Hindlimb muscle (tissue), 1 donor: ENCODE measurements at places on chromosomes 4 and X.

GRCh38 chrX:132364313-132364712, 124.5 kb downstream of the MBNL3 start:
- no peak for DNase-seq

DNA sequence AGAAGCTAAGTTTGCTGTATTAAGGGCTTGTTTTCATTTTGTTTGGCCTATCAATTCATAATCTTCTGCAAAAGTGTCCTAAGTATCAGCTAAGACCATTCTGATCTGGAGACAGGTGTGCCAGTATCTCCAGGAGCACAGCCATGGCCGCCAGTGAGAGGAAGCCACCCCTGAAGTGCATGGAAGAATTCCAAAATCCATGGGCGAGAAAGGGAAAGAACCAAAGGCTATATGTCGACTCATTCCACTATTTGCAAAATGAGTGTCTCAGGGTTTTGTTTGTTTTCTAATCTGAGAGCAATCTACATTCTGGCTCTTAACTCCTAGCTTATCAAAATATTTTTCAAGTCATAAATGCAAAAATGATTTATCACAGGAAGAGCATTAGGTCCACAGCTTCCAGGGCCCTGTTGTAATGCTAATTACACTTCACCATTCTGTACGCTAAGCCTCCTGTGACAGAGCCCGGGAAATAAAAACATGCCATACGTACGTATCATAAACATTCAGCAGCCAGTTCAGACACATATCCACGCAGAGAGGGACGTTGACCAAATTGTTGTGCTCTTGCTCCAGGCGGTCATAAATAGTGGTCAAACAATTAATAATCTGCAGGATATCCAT, 137.3 kb upstream of the FTHL17 start:
- no peak for DNase-seq

DNA sequence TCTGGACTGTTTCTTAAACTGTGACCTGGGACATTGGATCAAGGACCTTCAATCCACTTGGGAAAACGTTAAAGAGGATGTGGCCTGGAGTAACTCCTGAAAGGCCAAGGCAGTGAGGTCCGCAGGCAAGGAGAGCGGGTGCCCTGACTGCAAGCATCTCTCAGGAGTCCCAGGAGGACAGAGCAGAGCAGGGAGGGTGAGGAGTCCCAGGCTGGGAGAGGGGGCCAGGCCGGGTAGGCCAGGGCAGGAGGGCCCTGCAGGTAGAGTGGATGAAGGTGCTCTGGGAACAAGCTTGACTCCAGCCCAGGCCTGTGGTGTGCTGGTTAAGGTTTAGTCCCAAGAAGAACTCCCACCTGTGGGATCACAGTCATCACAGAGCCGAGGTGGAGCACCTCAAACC, 13.8 kb downstream of the PNMA6E start:
- no peak for DNase-seq

GRCh38 chrX:57587607-57588006, 4.2 kb upstream of the ZXDB start:
- no peak for DNase-seq

DNA sequence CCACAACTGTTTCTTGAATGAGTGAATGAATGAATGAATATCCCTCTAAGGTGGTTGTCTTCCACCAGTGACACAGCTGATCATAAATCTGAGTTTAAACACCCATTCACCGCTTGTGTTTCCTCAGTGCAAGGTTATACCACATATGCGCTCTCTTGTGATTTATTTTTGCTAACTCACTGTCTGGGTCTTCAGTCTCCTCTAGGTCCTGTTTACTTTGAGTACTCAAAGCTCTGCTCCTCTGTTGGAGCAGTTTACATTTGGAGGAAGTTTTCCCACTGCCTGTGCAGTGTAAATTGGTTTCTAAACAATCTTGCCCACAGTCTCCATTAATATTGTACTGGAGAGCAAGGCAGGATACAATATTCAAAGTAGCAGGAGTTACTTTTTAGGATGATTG, 212.6 kb upstream of the JADE1 start:
- no peak for DNase-seq

DNA sequence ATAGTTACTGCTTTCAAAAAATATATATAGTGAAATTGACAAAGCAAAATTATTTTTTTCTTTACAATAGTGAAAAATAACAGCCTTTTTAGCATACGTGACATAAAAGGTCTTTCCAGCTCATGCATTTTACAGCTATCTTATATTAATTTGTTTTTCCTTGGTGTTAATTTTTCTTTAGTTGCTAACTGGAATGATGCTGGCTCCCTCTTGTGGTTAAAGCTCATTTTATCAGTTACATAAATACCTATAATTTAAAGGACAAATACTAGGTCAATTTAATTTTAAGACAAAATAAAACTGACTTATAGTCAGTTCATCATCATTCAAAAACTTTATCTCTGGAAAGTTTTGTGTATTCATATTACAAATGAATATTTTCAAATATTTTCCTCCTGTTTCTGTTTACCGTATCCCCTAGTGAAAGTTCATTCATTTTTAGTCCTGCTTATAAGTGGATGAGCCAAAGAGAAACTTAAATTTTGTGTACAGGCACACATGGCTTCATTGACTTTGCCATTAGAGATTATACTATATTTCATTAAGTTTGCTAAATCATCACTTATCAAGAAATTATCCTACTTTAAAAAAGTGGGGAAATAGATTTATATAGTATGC, 9.9 kb upstream of the ANAPC4 start:
- no peak for DNase-seq

GRCh38 chr4:86529436-86529835, 64.7 kb upstream of the PTPN13 start:
- no peak for DNase-seq

DNA sequence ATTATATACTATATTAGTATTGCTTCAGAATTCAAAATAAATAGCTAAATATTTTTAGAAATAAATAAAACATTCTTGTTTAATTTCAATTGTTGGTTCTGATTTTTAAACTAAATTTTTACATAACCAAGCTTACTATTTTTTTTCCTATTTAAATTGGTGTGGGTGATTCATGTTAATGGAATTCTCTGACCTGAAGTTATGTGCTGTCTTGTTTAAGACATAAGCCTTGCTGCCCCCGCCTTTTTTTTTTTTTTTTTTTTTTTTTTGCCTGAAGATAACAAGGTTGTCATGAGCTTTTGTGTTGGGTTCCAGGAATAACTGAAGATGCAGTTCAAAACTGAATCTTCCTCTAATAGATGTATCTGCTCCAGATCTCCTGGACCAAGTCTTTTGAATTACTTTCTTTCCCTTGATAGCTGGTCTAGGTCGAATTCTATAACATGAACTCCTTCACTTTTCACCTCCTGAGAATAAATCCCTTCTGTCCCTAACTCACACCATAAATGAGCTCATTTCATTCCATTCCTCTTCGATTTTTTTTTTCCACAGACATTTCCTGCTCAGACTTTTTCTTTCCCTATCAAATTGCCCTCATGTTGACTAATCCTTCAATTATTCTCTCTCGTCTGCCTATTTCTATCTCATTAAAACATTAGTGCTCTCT, 261.5 kb upstream of the FTHL17 start:
- no peak for DNase-seq

- DNase-seq, result no peak
Measured at GRCh38 chr4:5759236-5760075, 48.5 kb downstream of the EVC start.

DNA sequence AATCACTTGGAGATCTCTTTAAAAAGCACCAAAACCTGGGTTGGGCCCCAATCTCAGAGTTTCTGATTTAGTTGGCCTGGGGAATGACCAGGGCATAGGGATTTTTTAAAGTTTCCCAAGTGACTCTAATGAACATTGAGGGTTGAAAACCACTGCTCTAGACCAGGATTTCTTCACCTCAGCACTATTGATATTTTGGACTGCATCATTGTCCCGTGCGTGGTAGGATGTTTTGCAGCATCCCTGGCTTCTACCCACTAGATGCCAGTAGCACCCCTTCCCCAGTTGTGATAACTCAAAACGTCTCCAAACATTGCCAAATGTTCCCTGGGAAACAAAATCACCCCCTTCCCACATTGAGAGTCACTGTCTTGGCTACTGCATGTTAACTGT, 61.8 kb downstream of the ATXN3L start:
- DNase-seq, result no peak

DNA sequence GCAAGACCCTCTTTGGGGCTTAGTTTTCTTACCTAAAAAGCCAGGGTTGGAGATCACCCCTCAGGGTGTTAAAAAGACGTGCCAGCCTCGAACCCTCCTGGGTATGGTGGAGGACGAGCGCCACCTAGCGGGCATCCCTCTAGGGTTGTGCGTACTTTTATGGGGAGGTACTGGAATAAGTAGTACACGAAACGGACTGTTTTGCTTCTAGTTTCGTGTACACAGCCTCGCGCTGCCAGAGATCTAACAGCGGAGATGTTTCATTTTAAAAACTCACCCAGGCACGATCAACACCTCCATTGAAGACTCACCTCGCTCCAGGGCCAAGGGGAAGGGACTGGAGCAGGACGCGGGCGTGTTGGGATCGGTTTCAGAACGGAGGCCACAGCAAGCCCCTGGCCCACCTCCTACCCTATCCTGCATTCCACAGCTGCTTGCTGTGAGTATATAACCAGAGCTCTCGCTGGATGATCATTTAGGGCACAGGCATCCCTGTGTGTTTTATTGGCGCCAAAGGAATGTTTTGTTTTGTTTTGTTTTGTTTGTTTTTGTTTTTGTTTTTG, 4.8 kb upstream of the NKX3-2 start:
- DNase-seq, result peak; percentile 76

DNA sequence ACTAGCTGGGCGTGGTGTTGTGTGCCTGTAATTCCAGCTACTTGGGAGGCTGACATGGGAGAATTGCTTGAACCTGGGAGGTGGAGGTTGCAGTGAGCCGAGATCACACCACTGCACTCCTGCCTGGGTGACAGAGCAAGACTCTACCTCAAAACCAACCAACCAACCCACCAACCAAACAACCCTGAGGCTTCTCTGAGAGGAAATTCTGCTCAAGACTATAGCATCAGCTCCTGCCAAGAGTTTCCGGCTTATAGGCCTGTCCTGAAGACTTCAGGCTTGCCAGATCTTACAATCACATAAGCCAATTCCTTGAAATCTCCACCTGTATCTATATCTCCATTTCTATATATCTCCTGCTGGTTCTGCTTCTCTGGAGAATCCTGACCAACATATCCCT, 173.8 kb upstream of the TBC1D9 start:
- no peak for DNase-seq

GRCh38 chr4:172897046-172897445, 271.6 kb upstream of the GALNT7 start:
- DNase-seq, result no peak

DNA sequence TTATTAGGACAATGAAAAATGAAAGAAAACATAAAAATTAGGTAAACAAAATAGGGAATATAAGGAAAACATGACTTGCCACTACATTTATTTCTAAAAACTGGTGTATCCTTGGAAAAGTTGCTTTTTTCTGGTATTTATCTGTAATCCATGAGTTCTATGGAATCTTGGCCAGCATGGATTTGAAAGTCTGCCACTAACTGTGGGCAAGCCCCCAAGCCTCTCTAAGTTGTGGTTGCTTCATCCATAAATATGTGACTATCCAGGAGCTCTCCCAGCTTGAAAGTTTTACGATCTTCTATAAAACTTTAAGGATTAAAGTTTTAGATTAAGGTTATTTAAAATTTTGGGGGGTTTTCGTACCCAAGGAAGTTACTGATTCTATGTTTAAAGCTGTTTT, 21.8 kb downstream of the RPS6KA3 start:
- DNase-seq, result peak; percentile 45

DNA sequence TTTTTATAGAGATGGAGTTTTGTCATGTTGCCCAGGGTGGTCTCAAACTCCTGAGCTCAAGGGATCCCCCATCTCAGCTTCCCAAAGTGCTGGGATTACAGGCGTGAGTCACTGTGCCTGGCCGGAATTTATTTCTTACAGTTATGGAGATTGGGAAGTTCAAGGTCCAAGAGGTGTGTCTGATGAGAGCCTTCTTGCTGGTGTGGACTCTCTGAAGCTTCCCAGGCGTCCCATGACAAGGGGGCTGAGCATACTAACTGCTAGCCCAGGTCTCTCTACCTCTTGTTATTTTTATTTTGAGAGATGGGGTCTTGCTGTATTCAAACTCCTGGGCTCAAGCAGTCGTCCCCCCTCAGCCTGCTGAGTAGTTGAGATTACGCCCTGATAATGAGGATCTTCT, 2.9 kb upstream of the NSD2 start:
- no peak for DNase-seq

DNA sequence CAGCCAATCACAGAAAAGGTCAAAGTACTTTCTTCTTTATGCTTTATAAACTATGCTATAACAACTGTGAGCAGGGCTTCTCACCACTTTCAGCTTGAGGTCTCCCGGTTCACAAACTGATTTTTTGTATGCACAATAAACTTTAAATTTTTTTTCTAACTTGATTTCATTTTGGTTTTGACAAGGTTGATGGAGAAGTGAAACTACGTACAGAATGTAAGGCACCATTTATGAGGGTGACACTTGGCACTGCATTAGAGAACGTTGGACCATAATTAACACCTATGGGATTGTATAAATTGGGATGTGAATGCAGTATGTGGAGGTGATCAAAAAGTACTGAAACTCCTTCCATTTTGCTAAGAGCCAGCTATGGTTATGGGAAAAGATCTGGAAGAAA, 857.9 kb upstream of the HTR2C start:
- no peak for DNase-seq

DNA sequence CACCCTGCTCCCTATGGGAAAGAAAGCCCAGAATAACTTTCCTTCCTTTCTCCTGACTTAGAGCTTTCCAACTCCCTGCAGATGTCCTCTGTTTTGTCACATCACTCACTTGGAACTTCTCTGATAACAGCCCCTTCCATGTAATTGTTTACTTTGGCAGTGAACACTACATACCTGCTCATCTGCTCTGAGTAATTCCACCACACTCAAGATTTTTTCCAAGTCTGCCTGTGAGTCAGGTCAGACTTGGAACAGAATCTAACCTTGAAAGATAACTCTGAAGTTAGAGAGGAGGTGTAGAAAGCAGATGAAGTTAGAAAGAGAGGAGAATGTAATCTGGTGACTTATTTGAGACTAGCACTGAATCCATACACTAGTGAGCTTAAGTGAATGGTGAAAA, 7.4 kb downstream of the MAGEB10 start:
- no peak for DNase-seq
